ENCODE measurements at places on chromosomes 7 and 10. TPM values are rescaled to one million over a fixed set of nuclear protein-coding genes. Genes with fewer than 3 reads are reported as not detected.

- H3K27ac ChIP-seq, result no peak overlapping the region
- no peak for DNase-seq
- no peaks in the 10 kb centered on the region for H3K4me1 ChIP-seq
Observed at GRCh38 chr10:62250594-62251198, 17.9 kb downstream of the RTKN2 start.

- no peaks in the 10 kb centered on the region for H3K4me1 ChIP-seq
- H3K36me3 ChIP-seq, result peaks cover 2% of the 10 kb centered on the region
- DNase-seq, result no peak
- H3K27ac ChIP-seq, result no peak overlapping the region
- H3K4me3 ChIP-seq, result no peak overlapping the region
- H3K27me3 ChIP-seq, result no peaks in the 10 kb centered on the region
Observed at GRCh38 chr10:59831658-59832503, 74.5 kb downstream of the CCDC6 start.

DNA sequence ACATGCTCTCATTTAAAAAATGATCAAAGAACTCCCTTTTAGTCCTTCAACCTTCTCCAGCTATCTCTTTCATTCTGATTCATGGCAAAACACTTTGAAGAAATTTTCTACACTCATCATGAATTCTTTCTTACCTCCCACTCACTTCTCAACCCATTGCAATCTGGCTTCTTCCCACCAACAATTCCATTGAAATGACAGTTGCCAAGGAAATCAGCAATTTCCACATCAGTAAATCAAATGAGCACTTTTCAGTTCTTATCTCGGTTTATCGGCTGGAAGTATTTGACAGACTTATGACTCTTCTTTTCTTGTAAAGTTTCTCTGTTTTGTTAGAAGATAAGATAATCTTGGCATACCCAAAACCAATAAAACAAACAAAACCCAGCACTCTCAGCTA, 99.1 kb upstream of the CACNA2D1 start:
- no peaks in the 10 kb centered on the region for H3K27me3 ChIP-seq
- H3K4me3 ChIP-seq, result no peak overlapping the region
- H3K4me1 ChIP-seq, result no peaks in the 10 kb centered on the region
- DNase-seq, result peak; percentile 97
- H3K36me3 ChIP-seq, result no peaks in the 10 kb centered on the region

DNA sequence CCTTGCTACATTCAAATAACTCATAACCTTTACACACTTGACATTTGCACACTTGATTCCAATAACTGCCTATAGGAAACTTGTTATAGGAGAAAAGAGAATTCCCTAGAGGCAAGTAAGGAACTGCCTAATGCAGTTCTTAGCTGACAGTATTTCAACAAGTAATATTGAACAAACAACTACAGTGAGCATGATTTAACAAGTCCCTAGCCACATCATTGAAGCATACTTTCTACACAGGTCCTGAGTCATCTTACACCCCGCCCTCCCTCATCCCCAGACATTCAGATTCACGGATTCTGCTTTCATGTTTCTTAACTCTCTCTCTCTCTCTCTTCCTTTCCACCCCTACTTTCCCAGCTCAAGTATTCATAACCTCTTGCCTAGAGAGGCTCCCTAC, 153.5 kb downstream of the LSM5 start:
- no peaks in the 10 kb centered on the region for H3K36me3 ChIP-seq
- DNase-seq, result no peak
- H3K27me3 ChIP-seq, result no peaks in the 10 kb centered on the region

DNA sequence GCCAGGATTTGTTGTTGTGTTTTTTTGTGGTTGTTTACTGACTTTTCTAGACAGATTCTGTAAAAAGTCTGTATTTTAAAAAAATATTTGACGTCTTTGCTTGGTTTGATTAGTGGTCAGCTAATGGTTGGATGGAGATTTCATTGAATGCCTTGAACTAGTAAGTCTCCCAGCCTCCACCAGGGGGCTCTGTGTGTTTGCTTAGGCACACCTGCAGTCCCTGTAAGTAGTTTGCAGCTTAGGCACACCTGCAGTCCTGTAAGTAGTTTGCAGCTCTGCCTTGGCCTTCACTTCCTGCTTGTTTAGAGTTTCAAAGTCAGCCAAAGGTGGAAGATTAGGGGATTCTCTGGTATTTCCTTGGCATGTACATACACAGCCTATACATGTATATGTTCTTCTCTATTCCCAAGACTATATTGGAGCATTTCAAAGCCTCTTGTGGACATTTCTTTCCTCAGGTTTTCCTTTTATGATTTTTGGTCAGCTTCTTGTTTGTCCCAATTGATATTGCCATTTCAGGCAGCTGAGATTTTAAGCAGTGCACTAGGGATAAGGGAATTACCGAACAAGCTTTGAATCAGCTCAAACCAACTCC, 101.6 kb downstream of the CCSER2 start:
- no peak overlapping the region for H3K4me3 ChIP-seq
- no peaks in the 10 kb centered on the region for H3K27me3 ChIP-seq
- DNase-seq, result peak; percentile 53
- H3K27ac ChIP-seq, result no peak overlapping the region
- H3K36me3 ChIP-seq, result no peaks in the 10 kb centered on the region

OR2A12 gene
- not detected for total RNA-seq

All from fibroblast of lung (primary cell).